Foreskin fibroblast (primary cell): ENCODE measurements at places on chromosomes 12 and 14.
A peak's percentile ranks its signal among the peaks of the same experiment; 100 is the strongest.

DNA sequence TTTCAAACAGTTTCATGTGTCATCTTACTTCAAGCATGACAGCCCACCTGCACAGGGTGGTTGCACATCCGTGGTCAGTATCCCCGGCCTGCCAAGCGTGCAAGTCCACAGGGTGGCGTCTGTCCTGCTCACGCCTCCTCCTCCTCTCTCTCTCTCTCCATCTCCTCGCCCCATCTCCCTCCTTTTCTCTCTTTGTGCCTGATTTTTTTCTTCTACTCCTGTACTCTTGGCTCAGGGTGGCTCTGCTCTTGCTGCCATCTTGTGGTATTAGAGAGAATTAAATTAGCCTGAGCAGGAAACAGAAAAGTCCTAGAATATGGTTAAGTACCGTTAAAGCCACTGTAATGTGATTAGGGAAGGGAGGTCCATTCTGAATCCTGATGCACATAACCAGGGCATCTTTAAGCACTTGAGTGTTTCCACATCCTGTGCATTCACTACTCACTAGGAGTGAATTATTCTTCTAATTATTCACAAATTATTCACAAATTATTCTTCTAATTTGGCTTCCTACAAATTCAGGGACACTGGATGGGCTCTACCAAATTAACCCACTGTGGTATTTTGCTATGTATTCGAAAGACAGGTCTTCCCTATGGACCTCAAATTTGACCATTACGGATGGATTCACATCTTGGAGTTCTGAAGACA is 25.5 kb upstream of the DTX1 start:
- DNase-seq, result peak; percentile 41

DNA sequence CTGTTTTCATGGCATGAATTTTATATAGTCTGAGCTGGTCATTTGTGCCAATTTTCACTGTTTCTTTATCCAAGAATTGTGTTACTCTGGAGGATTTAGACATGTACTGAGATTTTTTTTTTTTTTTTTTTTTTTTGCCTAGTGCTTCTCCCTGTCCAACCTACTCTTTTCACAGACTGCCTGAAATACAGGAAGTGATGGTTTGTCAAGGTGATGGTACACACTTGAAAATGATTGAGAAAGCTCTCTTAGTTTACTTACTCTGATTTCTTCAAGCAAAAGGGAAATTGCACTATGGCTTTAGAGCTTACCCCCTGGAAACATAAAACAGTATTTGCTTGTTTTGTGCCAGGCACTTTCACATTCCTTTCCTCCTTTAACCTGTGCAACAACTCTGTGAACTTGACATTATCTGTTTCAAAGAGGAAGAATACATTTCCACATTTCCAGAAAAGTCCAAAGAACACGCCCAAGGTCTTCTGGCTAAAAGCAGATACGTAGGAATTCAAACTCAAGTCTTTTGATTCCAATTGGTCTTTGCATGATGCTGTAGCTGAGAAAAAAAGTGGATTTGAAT is 181.1 kb downstream of the SLC15A5 start:
- DNase-seq, result no peak

DNA sequence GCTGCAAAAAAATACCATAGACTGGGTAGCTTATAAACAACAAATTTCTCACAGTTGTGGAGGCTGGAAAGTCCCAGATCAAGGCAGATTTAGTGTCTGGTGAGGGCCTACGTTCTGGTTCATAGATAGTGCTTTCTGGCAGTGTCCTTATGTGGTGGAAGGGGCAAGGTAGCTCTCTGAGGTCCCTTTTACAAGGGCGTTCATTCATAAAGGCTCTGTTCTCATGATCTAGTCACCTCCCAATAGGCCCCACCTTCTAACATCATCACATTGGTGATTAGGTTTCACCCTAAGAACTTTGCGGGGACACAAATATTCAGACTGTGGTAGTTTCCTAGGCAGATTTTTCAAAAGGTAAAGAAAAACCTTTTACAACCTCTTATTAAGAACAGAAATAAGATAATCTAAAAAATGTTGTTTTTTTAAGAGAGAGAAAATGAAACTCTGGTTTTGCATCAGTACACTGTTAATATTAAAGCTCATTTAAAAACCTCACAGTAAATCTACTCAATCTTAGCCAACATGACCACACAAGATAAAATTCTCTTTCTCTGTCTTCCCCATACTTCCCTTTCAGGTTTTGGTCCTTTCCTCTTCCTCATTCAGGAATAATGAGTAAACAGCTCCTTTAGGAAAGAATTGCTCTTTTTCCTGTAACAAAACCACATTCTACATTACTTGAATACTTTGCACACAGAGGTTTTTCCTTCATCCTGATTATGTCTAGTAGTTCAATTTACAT is 117.5 kb downstream of the UNC79 start:
- DNase-seq, result no peak

GRCh38 chr12:110846615-110847566 is at the start of gene CCDC63:
Gene CCDC63 (plus strand): TSS chr12:110846987. CDS start chr12:110852955, 5,968 bp downstream.
- DNase-seq, result peak; percentile 75

GRCh38 chr14:20485900-20486299 is 16.7 kb downstream of the PNP start:
- DNase-seq, result no peak

GRCh38 chr12:54159140-54159539 is 29.6 kb downstream of the SMUG1 start:
- no peak for DNase-seq

- no peak for DNase-seq
These were observed 28.5 kb downstream of the PRIMA1 start for GRCh38 chr14:93759719-93760307.

DNA sequence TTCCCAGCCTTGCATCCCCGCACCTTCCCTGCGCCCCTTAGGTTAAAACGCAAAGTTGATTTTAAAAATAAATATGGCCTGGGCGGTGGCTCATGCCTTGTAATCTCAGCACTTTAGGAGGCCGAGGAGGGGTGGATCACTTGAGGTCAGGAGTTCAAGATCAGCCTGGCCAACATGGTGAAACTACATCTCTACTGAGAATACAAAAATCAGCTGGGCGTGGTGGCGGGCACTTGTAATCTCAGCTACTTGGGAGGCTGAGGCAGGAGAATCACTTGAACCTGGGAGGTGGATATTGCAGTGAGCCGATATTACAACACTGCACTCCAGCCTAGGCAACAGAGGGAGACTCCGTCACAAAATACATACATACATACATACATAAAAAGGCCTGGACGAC is 96.0 kb downstream of the GCH1 start:
- no peak for DNase-seq

GRCh38 chr14:31567655-31568054 is 6.5 kb downstream of the NUBPL start:
- DNase-seq, result no peak

GRCh38 chr14:20624495-20625070 is 16.9 kb downstream of the OR6S1 start:
- peak; percentile 80 for DNase-seq

GRCh38 chr12:111338096-111338495 is 30.8 kb downstream of the PHETA1 start:
- DNase-seq, result no peak

GRCh38 chr14:53847057-53847456 is 109.6 kb downstream of the BMP4 start:
- no peak for DNase-seq

DNA sequence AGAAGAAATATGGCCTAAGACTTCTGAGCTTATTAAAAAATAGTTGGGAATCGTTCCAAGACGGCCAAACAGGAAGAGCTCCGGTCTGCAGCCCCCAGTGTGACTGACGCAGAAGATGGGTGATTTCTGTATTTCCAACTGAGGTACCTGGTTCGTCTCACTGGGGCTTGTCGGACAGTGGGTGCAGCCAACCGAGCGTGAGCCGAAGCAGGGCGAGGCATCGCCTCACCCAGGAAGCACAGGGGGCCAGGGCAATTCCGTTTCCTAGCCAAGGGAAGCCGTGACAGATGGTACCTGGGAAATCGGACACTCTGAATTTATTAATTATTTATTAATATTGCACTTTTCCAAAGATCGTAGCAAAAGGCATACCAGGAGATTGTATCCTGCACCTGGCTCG is 857.8 kb downstream of the C12orf50 start:
- DNase-seq, result no peak

DNA sequence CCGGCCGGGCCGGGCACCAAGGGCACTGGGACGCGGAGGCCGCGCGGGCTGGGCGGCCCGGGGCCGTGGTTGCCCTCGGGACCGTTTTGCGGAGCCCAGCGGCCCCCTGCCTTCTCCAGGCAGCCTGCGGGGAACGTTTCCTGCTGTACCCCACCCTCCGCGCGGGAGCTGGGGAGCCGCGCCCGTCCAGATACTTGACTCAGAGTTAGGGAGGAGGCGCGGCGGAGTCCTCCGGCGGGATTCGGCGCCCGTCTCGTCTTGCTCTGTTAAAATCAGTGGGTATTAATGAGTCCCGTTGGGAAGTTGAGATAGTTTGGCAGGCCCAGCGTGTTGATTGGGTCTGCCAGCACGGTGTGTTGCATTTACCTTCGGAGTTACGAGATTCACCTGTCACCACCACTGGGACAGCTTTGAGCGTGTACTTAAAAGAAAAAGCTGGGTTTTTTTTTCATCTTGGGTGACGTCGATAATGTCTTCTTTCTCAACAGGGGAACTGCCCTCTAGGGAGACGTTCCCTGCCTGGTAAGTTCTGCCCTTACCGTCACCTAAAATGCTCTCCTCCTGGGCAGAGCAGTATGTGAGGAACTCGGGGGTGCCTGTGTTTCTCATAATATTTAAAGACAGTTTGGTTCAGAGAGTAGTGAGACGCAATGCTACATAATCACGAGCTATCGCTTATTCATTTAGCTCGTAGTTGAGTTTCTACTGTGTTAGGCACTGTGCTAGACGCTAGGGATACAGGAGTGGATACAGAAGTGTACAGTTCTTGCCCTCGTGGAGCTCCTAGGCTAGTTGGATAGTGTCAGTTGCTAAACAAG is 596 bp downstream of the DLST start:
- DNase-seq, result no peak

DNA sequence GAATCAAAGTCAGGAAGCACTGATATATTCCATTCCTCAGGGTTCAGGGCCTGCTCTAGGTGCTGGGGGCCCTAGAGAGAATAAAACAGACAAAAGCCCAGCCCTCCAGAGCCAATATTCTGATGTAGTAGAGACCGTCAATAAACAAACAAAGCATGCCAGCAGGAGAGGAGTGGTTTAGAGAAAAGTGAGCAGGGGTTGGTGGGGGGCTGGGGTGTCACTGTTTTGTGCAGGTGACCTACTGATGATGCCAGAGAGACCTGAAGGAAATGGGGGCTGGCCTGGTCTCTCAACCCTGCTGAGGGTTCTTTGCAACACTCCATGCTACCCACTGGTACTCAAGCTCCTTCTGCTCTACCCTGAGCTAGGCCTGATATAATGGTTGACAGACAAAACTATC is 26.5 kb downstream of the IL26 start:
- DNase-seq, result no peak

- DNase-seq, result no peak
These were observed 53.4 kb downstream of the PRMT8 start for GRCh38 chr12:3544296-3544965.

DNA sequence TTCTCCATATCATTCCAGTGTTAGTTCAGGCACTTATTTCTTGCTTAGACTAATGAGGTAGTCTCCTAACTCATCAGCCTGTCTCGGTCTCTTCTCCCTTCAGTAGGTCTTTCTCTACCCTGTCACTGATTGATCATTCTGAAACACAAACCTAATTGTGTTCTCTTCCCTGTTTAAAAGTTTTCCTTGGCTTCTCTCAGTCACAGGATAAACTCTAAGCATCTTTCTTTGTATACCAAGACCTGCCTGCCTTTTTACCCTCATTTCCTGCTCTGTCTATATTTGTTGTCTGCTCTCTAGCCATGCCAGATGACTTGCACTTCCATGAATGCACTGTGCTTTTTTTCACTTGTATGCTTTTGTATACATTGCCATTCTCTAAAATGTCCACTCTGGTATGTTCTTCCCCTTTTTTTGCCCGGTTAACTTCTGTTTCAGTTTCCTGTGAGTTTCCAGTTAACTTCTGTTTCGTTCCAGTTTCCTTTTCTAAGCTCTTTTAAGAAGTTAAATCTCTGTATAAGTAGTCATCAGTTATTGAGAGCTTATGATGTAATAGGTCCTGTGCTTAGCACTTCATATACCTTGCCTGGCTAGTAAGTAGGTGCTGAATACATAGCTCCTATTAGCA is 12.8 kb downstream of the DIP2B start:
- DNase-seq, result peak; percentile 25

- DNase-seq, result no peak
These were observed 251.5 kb downstream of the FOXN3 start for GRCh38 chr14:89165189-89166181.

GRCh38 chr14:52845081-52845480 is 53.7 kb upstream of the GNPNAT1 start:
- DNase-seq, result no peak

DNA sequence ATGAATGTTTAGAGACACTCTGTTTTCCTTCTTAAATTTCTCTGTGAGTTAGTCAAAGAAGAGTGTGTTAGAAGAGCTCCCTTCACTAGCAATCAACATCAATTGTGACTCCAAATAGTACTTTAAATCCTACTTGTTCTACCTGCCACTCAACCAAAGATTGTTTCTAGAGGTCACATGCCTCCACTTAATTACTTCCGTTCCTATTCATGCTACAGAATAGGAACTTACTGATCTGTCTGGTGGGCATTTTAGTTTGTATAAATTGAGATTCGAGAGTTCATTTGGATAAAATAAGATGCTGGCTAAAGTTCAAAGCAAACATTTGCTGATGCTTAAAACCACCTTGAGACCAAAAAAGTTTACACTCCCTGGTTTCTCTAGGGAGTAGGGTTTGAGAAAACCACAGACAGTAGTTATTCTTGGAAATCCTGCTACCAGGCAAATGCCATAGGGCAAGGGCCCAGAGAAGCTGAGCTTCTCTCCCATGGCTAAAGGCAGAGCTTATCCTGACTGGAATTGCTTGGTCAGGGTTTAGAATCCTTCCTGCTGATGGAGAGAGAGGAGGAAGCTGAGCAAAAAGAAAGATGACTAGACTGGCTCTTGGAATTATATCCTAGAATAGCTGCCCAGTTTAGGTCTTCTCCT is 389.6 kb upstream of the ATP2B1 start:
- no peak for DNase-seq

DNA sequence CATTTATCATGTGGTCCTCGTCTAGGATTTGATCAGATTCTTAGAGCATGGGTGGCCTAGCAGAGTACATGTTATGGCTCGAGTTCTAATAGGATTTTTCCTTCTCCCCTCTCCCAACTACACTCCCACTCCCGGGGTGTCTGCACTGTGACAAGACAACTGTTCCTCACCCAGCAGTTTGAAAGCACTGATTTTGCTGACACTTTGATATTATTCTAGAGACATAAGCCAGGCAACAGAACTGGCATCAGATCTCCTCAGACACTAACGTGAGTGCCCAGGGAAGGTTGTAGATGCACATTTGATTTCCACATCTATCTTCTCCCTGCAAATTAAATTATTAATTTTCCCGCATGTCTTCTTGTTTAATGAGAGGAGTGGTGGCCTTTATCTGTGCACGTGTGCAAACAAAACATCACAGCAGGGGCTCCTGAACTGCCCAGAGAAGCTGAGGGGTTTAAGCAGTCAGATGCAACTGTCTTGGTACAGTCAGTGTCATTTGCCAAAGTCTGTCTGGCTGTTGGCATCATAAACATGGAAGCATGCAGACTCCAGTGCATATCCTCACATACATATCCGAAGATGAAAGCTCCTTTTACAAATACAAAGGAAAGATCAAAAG is 491.8 kb downstream of the NPAS3 start:
- no peak for DNase-seq

GRCh38 chr12:14698555-14698954 is 2.2 kb upstream of the GUCY2C start:
- DNase-seq, result no peak
